ENCODE measurements at places on chromosomes 1 and 21. TPM values are rescaled to one million over a fixed set of nuclear protein-coding genes. Genes with fewer than 3 reads are reported as not detected.

SLC66A1 gene
- total RNA-seq, result 12.1 TPM

KLHDC7A gene
- 0.14 TPM for total RNA-seq

OR2L3 gene
- total RNA-seq, result not detected

PLEKHG5 gene
- 1.6 TPM for total RNA-seq

POLR3GL gene
- 21.2 TPM for total RNA-seq

MIS18A gene
- total RNA-seq, result 37.8 TPM

PTBP2 gene
- total RNA-seq, result 4.5 TPM

TOR1AIP2 gene
- total RNA-seq, result 45.2 TPM

PLPPR5 gene
- 0.04 TPM for total RNA-seq

AMY1A gene
- total RNA-seq, result not detected
